ENCODE measurements at places on chromosomes 2 and 18.
A peak's percentile ranks its signal among the peaks of the same experiment; 100 is the strongest.

- no peak for DNase-seq
Observed at GRCh38 chr2:11571170-11571569, 37.3 kb downstream of the GREB1 start.

- DNase-seq, result no peak
Observed at GRCh38 chr18:58761970-58762780, 90.9 kb downstream of the MALT1 start.

DNA sequence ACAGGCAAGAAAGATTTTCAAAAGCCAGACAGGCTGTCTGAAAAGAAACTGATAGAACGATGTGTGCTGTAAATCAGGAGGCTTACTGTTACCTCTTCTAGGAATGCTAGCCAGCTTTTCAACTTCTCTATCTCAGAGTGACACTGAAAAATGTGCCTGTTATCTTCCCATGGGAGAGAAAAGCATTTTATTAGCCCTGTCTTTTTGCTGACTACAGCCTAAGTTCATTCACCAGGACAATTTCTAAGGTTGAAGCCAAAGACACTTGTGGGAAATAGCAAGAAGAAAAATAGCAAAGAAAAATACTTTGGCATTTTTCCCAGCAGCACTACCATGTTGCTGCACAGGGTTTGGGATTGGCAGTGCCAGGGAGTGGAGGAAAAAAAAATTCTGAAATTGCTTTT lies 34.0 kb downstream of the ABCB11 start:
- DNase-seq, result no peak

- DNase-seq, result no peak
Observed at GRCh38 chr2:65974067-65974723, 460.7 kb upstream of the MEIS1 start.

- peak; percentile 50 for DNase-seq
Observed at GRCh38 chr2:26577442-26578112, 63.6 kb downstream of the CIB4 start.

Measured in iPS DF 6.9 (cell line).